ENCODE measurements at places on chromosomes 3 and 15. TPM values are rescaled to one million over a fixed set of nuclear protein-coding genes. Genes with fewer than 3 reads are reported as not detected.

DNA sequence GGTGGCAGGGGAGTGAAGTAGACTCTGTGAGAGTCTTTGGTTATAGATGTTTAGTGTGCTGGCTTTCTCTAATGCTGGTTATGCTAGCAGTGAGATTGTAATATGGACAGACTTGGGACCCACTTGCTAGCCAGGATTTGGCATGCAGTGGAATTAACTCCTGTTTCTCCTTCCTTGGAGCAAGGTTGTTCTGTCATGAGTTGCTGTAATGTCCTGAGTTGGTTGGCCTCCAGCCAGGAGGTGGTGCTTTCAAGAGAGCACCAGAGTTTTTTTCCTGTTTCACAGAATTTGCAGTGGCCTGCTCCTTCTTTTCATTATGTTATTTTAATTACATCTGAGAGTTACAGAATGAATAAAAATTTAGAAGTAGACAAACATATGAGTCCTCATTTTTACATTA is 88.1 kb upstream of the PXYLP1 start:
- H3K36me3 ChIP-seq: no peaks in the 10 kb centered on the region
- no peak for DNase-seq
- H3K27ac ChIP-seq: no peak overlapping the region
- H3K27me3 ChIP-seq: peaks cover 4% of the 10 kb centered on the region

GRCh38 chr3:149174901-149175300 is 45.5 kb downstream of the HPS3 start:
- H3K27me3 ChIP-seq: no peaks in the 10 kb centered on the region
- peak; percentile 11 for DNase-seq
- H3K36me3 ChIP-seq: peaks cover 38% of the 10 kb centered on the region
- H3K27ac ChIP-seq: no peak overlapping the region

DNA sequence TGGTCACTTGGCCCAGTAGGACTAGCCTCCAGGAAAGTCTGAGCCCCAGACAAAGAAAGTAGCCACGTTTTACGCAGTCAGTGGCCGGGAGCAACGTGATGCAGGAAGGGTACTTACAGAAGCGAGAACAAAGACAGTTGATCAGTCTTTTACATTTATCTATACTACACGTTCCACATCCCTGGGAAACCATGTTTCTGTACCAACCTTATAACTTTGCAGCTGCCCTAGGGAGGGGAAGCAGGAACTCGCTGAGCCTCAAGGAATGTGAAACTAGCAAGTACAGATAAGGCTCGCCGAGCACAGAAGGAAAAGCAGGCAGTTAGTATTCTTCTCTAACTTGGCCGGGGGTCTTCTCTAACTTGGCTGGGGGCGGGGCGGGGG is 3.4 kb upstream of the KNL1 start:
- H3K4me3 ChIP-seq: peak overlapping the region; percentile 75
- H3K36me3 ChIP-seq: peaks cover 6% of the 10 kb centered on the region
- H3K27me3 ChIP-seq: peaks cover 9% of the 10 kb centered on the region
- H3K27ac ChIP-seq: no peak overlapping the region

DNA sequence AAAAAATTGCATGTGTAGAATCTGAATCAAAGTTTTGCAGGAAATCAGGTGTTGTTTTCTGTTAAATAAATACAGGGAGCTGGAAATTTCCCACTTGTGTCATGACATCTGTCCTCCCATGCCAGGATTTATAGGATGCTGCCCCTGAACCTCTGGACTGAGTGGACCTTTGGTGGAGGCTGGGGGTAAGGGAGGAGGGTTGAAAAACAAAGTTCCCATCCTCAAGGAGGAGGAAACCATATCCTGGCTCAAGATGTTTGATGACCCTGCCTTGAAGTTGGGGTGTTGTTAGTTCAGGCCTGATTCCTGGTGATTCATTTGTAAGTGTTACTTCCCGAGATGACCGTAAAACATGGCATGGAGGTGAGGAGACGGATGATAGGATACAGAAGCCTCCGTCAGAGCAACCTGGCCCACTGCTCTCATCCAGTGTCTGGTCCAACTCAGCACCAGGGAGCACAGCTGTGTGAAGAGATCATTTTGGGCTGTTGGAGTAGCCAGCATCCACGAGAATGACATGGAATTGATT is 223.6 kb downstream of the CACNA2D3 start:
- H3K4me3 ChIP-seq: no peak overlapping the region
- DNase-seq: no peak
- no peaks in the 10 kb centered on the region for H3K36me3 ChIP-seq
- H3K27ac ChIP-seq: no peak overlapping the region
- H3K27me3 ChIP-seq: peaks cover 6% of the 10 kb centered on the region

Gene HHATL
- total RNA-seq: not detected

DNA sequence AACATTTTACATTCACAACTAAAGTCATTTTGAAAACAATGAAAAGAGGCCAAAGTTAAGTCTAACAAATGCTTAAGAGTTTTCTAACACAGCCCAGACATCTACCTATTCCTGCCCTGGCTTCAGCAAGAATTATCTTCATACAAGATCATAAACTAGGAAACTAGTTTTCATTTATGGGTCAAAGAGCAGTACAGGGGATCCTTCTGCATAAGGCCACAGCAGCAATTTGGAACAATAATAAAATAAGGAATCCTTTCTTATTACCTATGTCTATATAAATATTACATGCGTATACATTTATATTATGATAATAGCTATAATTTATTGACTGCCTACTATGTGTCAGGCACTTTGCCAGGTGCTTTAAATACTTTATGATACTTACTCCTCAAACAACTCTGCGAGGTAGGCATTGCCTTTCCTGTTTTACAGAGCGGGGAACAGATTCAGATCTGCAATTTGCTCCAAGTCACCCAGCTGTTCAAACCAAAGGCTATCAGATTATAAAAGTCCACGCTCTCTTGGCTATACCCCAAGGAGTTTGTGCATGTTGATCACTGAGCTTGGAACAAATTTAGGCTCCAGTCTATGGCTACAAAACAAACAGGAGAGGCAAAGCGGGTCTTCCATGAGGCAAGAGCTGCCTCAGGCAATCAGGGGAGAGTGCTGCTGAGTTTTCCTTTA is 196.4 kb downstream of the RORA start:
- H3K36me3 ChIP-seq: no peaks in the 10 kb centered on the region
- H3K4me3 ChIP-seq: no peak overlapping the region

Gene TGM4
- not detected for total RNA-seq

- H3K27me3 ChIP-seq: peaks cover 5% of the 10 kb centered on the region
- no peaks in the 10 kb centered on the region for H3K36me3 ChIP-seq
- no peak for DNase-seq
- no peaks in the 10 kb centered on the region for H3K4me1 ChIP-seq
These were observed 1.8 kb downstream of the OTOL1 start for GRCh38 chr3:161498259-161498921.

DNA sequence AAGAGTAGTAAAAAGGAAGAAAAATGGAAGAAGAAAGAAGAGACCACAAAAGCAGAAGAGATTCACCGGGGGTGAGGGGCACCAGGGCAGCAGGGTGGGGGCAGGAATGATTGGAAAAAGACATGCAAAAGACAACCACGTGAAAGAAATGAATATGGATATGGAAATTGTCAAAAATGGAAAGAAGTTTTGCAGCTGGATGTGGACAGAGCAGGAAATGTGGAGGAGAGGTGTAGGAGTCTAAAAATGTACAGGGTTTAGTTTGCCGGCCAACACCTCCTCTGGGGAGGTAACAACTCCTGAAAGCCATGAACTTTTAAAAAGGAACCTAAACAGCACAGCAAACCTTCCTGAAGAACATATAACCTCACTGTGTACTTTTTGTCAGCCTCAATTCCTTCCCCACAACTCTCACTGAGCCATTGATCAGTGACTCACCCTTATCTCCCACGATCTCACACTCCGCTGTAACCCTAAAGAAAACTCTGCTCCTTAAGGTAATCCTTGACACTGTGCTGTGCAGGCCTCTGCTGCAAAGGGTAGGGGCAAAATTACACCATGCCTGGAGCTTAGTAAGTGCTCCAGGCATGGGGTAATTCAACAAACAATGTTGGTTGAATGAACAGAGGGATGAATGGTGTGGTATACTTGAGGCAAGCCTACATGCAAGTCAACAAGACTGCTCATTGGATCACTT is 100.2 kb upstream of the BOC start:
- H3K27me3 ChIP-seq: no peaks in the 10 kb centered on the region
- peak; percentile 8 for DNase-seq
- no peak overlapping the region for H3K4me3 ChIP-seq
- H3K27ac ChIP-seq: no peak overlapping the region
- peaks cover 8% of the 10 kb centered on the region for H3K4me1 ChIP-seq

GRCh38 chr3:3827111-3827510 is 27.9 kb downstream of the LRRN1 start:
- H3K36me3 ChIP-seq: no peaks in the 10 kb centered on the region
- H3K4me3 ChIP-seq: no peak overlapping the region
- DNase-seq: no peak
- H3K4me1 ChIP-seq: no peaks in the 10 kb centered on the region
- no peaks in the 10 kb centered on the region for H3K27me3 ChIP-seq
